Kidney capillary endothelial cell (primary cell): ENCODE measurements at places on chromosomes 6 and 20.

DNA sequence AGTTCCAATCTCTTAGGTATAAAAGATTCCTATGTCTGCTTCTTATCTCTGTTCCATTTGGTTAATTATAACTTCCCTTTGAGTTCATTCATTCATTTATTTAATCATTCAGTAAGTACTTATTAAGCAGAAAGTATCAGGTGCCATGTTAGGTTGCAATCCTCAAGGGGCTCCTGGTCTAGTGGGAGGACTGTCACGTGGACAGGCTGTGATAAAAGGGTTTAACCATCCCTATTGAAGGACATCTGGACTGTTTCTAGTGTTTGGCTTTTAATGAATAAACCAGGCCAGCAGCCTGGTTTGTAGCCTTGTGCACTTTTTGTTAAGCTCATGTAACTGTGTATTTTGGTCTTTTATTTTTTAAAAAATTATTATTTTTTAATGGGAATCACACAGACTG, 162.1 kb upstream of the OGFRL1 start:
- no peak for DNase-seq

GRCh38 chr6:132695773-132696172, 18.1 kb downstream of the VNN1 start:
- no peak for DNase-seq

GRCh38 chr6:46325561-46326530, 155.1 kb upstream of the ENPP5 start:
- no peak for DNase-seq

- no peak for DNase-seq
Measured at GRCh38 chr6:117451671-117452070, 25.9 kb upstream of the ROS1 start.

GRCh38 chr20:33391722-33392415, 9.4 kb downstream of the CDK5RAP1 start:
- DNase-seq = no peak

DNA sequence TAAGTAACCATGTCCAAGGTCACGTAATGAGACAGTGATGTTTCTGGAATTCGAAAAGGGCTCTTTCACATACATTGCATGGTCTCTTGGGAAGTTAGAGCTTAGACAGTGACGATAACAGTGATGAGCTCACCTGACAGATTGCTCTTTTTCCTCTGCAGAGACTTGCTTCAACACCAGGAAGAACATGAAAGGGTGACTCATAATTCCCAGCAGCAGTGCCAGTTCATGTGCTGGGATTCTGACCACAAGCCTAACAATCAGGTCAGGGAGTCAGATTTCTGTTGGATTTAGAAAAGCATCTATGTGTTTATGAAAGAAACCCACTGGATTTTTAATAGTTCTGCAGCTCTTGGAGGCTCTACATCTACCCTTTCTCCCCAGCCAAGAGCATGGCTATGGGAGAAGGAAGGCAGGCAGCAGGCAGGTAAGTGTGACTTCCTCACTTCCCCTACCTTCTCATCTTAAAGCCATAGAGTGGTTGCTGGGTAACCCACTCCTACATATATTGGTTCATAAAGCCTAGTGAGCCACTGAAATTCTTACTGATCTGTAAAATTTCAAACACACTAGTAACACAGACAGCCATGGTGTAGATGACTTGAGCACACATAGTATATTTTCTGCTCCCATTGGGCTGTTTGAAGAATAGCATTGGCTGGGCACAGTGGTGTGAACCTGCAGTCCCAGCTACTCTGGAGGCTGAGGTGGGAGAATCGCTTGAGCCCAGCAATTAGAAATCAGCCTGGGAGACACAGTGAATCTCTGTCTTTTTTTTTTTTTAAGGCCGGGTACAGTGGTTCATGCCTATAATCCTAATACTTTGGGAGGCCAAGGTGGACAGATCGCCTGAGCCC, 44.4 kb upstream of the LOC128125822 start:
- no peak for DNase-seq
